ENCODE measurements at places on chromosomes 2 and 18.

GRCh38 chr2:96885432-96886347 is 15.8 kb upstream of the SEMA4C start:
- DNase-seq = no peak

GRCh38 chr2:227534714-227535113 is 62.8 kb downstream of the AGFG1 start:
- no peak for DNase-seq

GRCh38 chr18:8279781-8280330 is 329.4 kb upstream of the RAB12 start:
- no peak for DNase-seq

DNA sequence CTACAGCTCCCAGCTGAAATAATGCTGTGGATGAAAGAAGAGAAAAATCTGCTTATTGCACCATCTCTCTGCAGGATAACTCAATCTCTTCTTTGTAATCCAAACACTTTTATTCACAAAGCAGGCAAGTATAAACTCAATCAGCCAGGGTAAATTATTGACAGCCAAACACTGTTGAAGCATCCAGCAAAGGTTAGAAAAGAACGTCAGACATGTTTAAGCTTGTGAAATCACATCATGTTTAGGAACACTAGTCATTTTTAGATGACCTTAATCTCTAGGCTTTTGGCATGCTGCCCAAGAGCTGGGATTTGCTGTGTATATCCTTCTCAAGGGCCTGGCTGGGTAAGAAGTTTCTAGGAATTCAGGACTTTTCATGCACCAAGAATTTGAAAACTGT is 1148.1 kb upstream of the FANCL start:
- no peak for DNase-seq

GRCh38 chr2:216081487-216082116 is at the start of the genes PECR and TMEM169:
PECR (minus strand) TSS chr2:216081809; CDS start chr2:216081741, 68 bp downstream.
TMEM169 (plus strand) TSS chr2:216081919; CDS start chr2:216095964, 14,045 bp downstream.
- no peak for DNase-seq

DNA sequence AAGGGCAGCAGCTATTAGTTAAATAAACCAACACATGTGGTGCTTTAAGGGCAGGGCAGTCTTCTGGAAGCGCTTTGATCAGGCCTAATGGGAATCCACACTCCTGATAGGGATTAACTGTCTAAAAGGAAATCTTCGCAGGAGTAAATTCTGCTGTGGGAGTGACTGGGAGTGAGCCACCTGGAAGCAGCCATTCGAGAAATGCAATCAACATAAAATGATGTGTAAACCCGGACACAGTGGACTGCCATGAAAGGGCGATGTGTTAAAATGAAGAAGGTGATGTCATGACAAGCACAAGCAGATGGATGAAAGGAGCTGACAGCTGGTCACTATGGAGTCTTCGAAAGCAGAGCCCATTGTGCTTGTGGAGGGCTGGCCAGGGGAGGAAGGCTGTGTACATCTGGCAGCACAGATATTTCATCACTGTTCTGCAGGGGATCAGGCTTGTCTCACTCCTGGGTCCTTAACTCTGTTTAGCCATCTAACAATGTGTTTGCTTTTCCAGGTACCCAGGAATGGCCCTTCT is 24.8 kb upstream of the GALNT14 start:
- no peak for DNase-seq

DNA sequence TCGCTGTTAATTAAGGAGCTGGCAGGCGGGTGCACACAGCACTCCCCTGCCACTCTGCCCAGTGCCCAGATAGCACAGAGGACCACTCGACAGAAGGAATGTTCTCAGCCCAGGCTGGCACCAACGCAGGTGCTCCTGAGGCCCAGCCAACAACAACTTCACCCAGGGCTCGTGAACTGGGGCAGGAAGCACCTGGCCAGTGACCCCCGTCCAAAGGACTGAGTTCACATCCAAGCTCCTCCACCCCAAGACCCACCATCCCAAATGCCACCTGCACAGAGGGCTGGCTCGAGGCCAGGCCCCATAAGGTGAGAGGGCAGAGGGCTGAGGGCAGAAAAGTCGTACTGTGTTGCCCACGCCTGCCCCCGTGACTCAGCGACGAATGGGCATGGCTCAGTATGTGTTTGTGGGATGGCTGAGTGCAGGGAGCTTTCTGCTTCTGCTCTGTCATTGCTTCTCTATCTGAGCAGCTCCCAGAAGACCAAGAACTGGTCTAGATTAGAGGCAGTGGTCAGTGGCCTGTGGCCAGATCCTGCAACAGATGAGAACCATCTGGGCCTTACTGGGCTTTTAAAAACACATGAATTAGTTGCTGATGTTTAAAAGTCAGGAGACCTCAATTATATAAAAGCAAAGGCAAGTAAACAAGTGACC is 68.4 kb downstream of the POLR1A start:
- DNase-seq = no peak

GRCh38 chr2:1544478-1545069 is 131.3 kb downstream of the TPO start:
- no peak for DNase-seq

- DNase-seq = no peak
These were observed 141.7 kb upstream of the GPC1 start for GRCh38 chr2:240293557-240294461.

- DNase-seq = no peak
These were observed 2.0 kb downstream of the EIF2AK2 start for GRCh38 chr2:37154785-37155184.

DNA sequence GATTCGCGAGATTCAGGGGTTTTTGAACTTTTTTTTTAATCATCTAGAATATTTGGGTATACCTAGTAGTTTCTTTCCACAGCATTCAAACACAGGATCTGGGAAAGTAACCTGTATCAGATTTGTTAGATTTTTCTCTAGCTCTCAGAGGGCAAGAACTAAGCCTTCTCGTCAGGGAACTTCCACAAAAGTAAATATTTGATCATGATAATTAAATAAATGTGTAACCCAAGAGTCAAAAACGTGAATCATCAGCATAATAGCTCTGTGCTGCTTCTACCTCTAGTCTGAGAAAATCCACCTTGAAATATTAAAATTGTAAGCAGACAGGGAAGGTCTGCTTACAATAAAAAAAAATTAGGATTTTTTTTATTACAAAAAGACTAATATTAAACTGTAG is 225.7 kb upstream of the SPOPL start:
- no peak for DNase-seq

GRCh38 chr2:204086167-204086566 is 149.6 kb downstream of the ICOS start:
- no peak for DNase-seq

DNA sequence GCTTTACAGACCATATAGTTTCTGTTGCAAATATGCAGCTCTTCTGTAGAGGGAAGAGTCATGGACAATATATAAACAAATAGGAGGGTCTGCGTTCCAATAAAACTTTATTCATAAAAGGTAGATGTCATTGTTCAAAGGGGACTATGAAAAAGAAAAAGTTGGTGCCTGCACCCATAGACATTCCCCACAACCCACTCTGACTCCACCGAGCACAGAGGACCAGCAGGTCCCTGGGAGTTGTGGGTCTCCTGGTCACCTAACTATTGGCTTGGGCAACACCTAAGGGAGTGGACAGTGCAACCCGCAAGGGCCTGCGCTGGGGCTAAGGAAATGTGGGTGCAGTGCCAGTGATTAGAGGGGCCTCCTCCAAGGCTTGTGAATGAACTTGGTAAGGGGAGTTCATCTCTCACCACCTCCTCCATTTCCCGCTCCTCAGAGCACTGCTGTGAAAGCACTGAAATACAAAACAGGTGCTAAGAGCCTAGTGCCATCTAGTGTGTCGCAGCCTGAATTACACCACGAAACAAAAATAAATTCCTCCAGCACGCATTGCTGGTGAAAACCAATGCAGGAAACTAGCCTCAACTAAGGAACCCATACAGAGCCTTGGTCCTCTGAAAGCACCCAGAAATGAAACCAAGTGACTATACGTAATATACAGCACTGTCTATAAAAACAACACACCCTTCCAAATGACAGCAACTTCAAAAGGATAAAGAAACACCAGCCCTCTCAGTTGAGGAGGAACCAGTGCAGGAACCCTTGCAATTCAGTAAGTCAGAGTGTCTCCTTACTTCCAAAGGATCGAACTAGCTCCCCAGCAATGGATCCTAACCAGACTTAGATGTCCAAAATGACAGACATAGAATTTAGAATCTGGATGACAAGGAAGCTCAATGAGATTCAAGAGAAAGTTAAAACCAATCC is 166.6 kb downstream of the RNF144A start:
- no peak for DNase-seq

DNA sequence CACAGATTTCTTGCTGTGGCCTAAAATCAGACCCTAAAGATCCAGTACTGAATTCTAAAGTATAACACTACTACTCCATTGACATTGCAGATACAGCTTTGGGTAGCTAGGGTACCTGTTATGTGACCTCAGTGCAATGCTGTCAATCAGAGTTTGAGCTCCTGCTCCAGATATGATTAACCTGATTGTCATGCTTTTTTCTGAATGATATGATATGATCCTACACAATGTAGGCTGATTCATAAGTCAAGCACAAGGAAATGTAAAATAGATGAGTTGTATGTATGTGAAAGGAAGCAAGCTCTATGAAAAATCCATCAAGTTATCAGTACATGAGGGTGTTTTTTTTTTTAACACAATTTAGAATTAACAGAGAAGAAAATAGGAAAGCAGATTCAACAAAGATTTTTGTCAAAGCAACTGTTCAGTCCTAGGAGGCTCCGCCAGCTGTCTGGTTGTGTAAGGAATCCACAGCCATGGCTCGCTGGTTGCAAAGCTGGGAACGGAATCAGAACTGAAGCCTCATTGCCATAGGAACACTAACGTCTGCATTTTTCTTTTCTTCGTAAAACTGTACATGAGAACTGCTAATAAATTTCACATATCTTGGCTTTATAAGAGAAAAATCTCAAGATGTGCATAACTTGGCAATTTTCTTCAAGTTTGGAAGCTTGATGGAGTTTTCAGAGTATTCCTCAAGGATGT is 52.9 kb downstream of the NR4A2 start:
- DNase-seq = no peak

GRCh38 chr18:43367895-43368294 is 90.6 kb upstream of the SYT4 start:
- no peak for DNase-seq

GRCh38 chr18:13889671-13890070 is 25.7 kb downstream of the MC2R start:
- DNase-seq = peak; percentile 24

GRCh38 chr2:105413206-105413605 is 14.4 kb upstream of the FHL2 start:
- no peak for DNase-seq

- no peak for DNase-seq
These were observed 3.1 kb upstream of the INPP5D start for GRCh38 chr2:233056961-233057605.

DNA sequence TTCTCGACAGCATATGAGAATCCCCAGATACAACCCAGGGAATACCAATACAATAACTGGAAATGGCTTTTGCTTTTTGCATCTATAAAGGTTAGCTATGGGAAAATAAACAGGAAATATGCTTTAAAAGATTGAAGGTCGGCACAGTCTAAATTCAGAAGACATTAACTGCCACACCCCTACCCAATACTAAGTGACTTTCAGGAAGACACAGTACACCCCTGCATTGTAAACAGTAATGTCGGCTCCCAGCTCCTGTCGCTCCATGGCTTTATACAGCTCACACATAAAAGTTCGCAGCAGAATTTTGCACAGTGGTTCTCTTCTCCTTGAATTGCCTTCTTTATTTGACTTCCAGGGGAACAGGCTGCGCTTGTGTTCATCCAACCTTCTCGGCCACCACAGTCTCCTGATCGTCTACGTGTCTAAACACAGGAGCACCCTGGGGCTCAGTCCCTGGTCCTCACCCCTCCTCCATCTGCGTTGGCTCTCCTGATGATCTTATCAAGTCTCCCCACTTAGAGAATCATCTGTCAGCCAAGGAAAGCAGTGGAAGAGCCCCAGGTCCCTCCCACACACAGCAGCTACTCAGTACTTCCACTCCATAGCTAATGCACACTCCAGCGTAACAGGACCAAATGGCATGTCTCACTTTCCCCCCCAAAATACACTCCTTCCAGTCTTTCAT is 22.7 kb downstream of the CYB5A start:
- no peak for DNase-seq

DNA sequence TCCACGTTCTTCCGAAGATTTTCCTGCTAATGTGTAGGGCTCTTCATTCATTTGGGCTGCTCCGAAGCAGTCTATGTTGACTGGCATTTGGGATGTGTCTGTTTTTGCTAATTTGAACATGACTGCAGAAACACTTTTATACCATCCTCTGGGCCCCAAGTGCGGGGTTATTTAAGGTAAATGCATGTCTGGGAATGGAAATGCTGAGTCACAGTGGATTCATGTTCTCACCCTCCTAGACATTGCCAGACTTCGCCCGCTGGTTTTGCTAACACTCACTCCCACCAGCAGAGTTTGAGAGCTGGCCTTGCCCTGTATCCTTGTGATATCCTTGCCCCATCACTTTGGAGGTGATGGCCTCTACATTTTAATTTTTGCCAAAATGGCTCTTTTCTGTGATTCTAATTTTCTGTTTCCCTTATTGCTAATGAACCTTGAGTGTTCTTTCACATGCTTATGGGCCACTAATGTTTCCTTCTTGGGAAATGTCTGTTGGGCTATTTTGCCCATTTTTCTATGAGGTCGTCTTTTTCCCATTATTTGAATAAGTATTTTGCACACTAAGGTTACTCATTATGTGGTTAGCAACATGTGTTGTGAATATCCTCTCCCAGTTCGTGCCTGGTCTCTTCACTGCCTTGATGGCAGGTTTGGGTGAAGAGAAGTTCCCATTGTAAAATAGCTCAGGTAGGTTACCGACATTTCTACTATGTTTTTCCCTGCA is 204.1 kb downstream of the GLI2 start:
- DNase-seq = no peak

DNA sequence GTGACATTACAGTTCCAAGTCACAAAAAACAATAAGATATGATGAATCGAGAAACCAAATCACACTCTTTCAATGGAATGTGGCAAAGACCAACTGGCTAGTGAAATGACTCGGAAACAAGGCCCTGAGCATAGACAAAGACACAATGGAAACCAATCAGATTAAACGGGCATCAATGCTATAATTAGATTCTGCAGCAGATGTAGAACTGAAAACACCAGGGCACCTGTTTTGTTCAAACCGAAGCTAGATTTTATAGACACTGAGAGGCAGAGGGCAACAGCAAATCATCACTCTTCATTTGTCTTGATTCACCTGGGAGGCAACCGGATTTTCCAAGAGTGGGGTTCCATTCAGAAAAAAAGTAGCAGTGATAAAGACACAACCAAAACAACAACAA is 92.8 kb upstream of the BARD1 start:
- DNase-seq = no peak

DNA sequence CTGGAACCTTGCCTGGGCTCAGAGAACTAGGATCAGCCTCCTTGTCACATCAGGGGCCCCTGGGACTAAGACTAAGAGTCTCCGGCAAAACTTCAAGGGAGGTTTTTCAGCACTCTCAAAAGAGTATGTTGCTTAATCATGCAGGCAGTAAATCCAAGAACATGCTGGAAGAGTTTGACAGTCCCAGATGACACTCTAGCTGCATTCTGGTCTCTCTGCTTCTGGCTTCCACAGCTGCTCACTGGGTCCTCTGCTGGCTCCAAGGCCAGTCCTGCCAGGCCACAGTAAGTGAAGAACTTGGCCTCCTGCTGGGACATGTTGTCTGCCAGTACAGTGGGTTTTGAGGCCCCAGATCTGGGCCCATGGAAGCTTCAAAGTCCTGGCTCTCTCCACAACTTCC is 45.2 kb upstream of the IL1RL1 start:
- no peak for DNase-seq

All from HS-27A (cell line).